ENCODE measurements at places on chromosomes 3 and 15.

GRCh38 chr3:78221796-78222195 lies 1181.9 kb downstream of the ROBO2 start:
- DNase-seq: no peak

GRCh38 chr3:50182533-50183099 lies 8.8 kb upstream of the GNAT1 start:
- DNase-seq: no peak

GRCh38 chr15:79042213-79042928 lies 48.2 kb downstream of the RASGRF1 start:
- no peak for DNase-seq

DNA sequence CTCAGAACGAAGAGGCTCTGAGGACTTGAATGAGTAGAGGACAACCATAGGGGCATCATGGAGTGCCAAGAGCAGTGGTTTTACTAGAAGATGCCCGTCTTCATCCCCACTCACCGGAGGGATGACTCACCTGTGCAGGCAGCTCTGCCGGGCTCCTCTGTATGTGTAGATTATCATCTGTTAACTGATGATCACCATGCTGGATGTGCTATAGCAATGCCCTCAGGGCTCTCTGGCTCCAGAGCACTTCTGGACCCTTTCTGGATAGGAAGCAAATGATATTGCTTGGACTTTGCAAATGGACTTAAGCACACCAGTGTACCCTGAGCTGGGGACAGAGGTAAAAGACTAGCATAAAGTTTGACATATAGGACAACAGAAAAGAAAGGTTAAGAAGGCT lies 10.2 kb upstream of the TGFBR2 start:
- DNase-seq: no peak

DNA sequence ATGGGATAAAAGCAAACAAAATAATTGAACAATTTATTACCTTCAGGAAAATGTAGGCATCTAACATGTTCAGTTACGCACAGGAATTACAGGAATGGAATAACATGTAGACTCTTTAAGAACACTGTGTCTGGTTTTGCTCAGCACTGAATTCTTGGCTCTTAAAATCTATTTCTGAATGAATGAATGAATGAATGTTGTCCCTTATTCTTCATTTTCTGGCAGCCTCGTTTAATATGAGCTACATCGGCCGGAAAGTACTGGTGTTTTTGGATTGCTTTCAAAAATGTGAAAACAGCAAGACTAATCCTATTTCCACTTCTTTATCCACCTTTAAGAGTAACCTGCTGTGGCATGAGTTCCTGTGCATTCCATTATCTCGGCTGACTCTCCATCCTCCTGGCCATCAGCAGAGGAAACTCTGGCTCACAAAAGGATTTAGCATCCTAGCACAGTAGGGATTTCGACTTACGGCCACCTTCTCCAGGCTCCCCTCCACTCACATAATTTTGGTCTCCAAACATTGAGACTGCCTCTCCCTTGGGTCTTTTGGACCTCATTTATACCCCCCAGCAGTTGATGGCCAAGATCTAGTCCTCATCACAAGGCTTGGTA lies 145.3 kb downstream of the FOXP1 start:
- no peak for DNase-seq

- DNase-seq: no peak
These were observed 490.4 kb upstream of the CFAP20DC start for GRCh38 chr3:59540241-59540640.

DNA sequence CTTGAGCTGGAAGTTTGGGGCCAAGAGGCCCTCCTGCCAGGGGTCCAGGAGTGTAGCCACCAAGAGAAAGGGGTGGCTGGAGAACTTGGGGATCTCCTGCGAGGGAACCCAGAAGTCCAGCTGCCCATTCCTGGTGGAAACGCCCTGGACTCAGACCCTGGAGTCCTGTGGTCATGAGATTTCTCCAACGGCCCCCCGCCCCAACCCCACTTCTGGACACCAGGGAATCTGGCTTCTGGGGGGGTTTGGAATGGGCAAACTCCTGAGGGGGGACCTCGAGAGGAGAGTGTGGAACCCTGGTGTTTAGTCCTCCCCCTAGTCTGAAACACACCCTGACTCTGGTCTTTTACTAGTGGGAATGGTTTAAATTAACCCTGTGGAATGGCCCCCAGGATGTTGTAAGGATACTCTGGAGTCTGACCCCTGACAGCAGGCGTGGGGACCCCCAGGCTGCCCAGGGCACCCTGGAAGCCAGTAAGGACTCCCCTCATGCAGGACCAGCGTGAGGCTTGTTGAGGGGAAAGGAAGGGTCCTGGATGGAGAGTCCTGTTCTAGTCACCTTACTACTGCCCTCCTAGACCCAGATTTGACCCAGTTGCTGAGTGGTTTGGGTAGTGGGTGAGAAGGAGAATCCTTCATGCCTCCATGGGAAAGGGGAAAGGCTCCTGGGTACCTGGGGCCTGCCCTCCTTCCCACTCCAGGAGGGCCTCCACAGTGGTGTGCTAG lies 540 bp downstream of the KLHDC8B start:
- no peak for DNase-seq

All from activated CD4-positive, alpha-beta memory T cell treated with anti-CD3 and anti-CD28 coated beads, Interleukin-2, amount 10 ng/mL, durations not matched to agents 7 days and 5 days (primary cell).